NCI-H2107 (cell line): ENCODE measurements at places on chromosomes 11 and 22.

GRCh38 chr22:50376085-50376651 lies 33.0 kb downstream of the PPP6R2 start:
- no peak for DNase-seq

- DNase-seq: no peak
Measured at GRCh38 chr11:17865765-17866428, 131.3 kb downstream of the KCNC1 start.

- DNase-seq: peak; percentile 65
Measured at GRCh38 chr22:44448271-44448830, 49.7 kb downstream of the RTL6 start.

GRCh38 chr11:35013514-35014233 lies 97.3 kb downstream of the PDHX start:
- no peak for DNase-seq

GRCh38 chr11:128085276-128085675 lies 502.1 kb downstream of the ETS1 start:
- DNase-seq: no peak

- DNase-seq: no peak
Measured at GRCh38 chr11:15471895-15472799, 357.4 kb downstream of the INSC start.

- DNase-seq: no peak
Measured at GRCh38 chr11:6544921-6545850, 48.1 kb downstream of the DNHD1 start.

GRCh38 chr22:36862251-36863242 lies 1.7 kb downstream of the NCF4 start:
- no peak for DNase-seq

- DNase-seq: no peak
Measured at GRCh38 chr11:40797981-40798380, 661.5 kb downstream of the LRRC4C start.
